ENCODE measurements at places on chromosomes 2 and 18.
A peak's percentile ranks its signal among the peaks of the same experiment; 100 is the strongest.

DNA sequence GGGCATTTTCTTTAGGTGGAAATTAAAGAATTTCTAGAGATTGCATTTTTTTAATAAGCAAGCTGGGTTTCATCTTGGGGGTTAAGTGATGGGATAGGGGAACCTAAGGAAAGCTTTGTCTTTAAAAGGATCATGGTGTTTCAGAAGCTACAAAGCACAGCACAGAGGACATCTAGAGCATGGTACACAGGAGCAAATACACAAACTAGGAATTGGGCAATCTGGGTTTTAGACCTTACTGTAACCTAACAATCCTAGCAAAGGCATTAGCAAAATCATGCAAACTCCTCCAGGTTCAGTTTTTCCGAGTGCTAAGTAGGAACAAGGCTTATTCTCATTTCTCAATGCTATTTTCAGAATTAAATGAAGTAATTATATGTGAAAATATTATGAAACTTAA is 134.1 kb downstream of the CD226 start:
- DNase-seq = no peak

GRCh38 chr2:8049851-8050571 is 631.8 kb upstream of the ID2 start:
- DNase-seq = no peak

DNA sequence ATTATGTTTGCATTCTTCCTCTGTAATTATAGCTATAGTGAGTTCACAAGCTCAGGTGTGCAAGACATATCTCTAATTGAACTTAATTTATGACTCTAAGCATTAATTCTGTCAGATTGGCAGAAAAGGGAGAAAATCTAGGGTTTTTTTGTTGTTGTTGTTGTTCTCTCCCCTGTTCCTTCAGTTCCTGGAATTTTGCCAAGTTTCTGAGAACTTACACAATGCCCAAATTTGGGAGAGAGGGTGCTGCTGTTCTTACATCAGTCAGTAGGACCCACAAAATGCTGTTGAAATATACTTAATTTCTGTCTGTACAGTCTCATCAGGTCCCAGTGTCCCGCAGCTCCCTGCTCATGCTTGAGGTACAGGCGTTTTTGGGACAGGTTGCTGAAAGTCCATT is 221.8 kb upstream of the RBMS1 start:
- DNase-seq = no peak

DNA sequence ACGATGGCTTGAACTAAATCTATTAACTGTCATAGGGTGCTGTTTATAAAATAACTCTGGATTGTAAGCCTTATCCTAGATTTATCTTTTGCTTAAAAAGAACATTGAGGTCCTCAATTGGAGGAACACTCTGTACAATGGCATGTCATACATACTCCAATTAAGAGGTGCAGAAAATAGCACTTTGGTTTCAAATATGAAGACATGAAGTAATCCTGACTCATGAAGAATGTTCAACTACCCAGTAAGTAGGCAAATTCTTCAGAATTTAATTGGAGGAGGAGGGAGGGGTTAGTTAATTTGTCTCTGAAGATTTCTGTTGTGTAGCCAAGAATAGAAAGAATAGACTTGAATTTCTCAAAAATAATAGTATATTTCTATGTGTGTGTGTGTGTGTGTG is 36.1 kb downstream of the DCC start:
- no peak for DNase-seq

GRCh38 chr18:70220628-70221027 is 15.1 kb upstream of the RTTN start:
- no peak for DNase-seq

GRCh38 chr2:241092677-241093076 is 9.4 kb downstream of the MTERF4 start:
- no peak for DNase-seq

GRCh38 chr18:49921318-49921985 is 108.1 kb upstream of the ACAA2 start:
- DNase-seq = no peak

- peak; percentile 32 for DNase-seq
Observed at GRCh38 chr2:173427887-173428668, 73.4 kb downstream of the CDCA7 start.

DNA sequence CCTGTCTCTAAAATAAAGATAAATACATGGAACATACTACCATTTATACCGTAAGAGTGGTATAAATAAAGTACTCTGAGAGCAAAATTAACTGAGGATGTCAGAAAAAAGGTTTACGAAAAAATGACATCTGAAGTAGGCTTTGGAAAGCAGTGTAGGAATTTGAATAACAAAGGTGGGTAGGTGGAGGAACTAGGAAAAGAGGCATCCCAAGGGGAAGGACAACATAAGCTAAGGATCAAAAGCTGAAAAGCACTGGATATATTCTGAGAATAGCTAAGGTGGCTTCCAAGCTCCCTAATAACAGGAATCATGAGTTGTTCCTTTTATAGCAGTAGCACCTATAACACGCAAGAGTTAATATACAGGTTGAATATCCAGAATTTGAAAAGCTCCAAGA is 91.3 kb downstream of the BAZ2B start:
- no peak for DNase-seq

DNA sequence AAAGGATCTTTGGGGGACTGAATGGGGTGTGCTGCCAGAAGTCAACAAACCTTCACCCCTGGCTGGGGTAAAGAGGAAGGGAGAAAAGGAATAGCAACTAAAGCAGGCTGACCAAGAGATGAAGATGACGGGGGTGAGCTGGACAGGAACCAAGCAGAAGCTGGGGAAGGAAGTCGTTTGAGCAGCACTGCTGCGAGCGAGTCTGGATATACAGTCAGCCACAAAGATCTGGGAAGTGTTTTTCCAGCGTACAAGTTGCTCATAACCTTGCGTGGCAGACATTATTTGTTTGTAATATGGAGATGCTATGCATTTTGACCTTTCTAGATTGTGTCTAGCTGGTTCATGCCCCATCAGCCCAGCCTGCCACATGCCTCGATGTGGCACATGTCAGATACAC is 71.2 kb downstream of the EIF2AK3 start:
- DNase-seq = no peak

- DNase-seq = no peak
Observed at GRCh38 chr2:99150706-99151105, 4.0 kb downstream of the TSGA10 start.

- no peak for DNase-seq
Observed at GRCh38 chr2:187617120-187617519, 62.9 kb upstream of the TFPI start.

- DNase-seq = no peak
Observed at GRCh38 chr2:237588044-237588696, 2.4 kb downstream of the RAB17 start.

GRCh38 chr2:207341112-207341750 is 175.5 kb upstream of the KLF7 start:
- DNase-seq = peak; percentile 35

DNA sequence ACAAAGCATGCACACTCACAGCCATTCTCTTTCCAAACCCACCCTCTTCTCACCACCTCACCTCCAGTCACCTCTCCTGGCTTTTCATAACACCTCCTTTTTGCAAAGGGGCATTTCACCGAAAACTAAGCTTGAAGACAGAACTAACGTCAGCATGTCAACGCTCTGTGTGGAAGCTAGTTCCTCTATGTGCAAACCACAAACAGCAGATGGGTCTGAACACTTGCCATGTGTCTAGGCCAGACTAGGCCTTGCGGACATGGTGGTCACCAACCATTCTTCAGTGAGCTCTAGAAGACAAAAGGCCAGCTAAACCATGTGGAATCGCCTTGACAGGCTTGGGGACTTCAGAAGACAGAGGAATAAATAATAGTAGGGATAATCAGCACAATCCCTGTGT is 148.5 kb downstream of the TXNL1 start:
- DNase-seq = no peak

Measured in NCI-H524 (cell line).